Right forelimb (tissue), 1 donor: ENCODE measurements at places on chromosomes 4 and X.

GRCh38 chr4:19857380-19857779, 394.3 kb upstream of the SLIT2 start:
- DNase-seq: no peak

DNA sequence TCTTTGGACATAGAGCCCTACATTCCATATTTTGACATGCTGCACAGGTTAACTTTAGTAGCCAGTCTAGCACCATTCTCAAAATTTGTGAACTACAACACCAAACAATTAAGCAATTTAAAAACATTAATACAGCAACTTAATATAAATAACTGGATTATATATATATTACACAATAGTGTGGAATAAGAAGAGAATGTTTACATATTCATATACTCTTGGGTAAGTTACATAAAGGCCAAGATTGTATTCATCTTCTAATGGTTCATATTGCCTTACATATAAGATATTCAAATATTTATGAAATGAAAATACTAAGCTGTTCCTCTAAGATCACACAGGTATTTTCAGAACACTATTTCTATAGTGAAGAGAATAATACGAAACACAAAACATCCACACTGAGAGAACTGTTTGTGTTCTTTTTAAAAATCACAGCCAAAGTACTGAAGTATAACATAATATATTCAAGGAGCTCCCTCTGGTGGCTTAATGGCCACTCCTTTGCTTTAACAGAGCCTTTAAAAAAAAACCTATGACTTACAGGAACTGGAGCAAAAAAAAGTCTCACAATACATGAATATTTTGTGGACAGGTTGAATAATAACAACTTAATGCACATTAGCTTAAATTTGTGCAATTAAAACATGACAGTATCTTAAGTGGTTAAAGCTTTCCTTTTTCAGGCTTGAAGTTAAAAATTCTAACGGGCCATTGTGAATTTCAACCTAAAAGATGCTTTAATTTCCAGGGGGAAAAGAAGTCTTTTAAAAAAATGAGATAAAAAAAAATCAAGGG, 46.2 kb downstream of the NEK1 start:
- peak; percentile 46 for DNase-seq

DNA sequence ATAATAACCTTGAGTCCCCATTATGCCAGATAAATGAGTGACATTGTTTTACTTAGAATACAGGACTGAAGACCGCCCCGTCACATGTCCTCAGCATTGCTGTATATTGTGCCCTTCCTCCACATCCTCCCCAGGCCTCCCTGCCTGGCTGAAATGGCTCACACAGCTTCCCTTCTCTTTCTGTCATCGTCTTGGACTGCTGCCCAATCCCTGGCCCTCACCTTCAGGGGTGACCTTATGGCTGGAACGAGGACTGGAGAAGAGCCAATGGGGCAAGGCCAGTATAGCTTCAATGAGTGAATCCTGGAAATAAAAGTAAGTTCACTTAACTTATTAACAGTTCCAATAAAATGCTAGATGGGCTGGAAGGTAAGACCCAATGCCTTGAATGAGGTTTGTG, 2.7 kb downstream of the KCNE5 start:
- no peak for DNase-seq

DNA sequence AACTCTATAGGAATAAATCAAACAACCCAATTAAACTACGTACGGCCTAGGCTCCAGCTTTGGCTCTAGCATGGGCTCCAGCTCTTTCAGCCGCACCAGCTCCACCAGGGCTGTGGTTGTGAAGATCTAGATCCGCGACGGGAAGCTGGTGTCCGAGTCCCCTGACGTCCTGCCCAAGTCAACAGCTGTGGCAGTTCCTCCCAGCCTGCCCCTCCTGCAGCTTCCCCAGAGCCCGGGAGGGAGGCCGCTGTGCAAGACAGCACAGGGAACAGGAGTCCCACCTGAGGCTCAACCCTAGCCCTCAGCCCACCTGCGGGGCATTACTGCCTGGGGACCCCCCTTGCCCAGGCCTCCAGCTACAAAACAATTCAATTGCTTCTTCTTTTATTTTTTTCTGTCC, 2680.3 kb downstream of the PCDH7 start:
- DNase-seq: no peak

- no peak for DNase-seq
Observed at GRCh38 chrX:150270622-150271021, 92.5 kb upstream of the MAMLD1 start.

DNA sequence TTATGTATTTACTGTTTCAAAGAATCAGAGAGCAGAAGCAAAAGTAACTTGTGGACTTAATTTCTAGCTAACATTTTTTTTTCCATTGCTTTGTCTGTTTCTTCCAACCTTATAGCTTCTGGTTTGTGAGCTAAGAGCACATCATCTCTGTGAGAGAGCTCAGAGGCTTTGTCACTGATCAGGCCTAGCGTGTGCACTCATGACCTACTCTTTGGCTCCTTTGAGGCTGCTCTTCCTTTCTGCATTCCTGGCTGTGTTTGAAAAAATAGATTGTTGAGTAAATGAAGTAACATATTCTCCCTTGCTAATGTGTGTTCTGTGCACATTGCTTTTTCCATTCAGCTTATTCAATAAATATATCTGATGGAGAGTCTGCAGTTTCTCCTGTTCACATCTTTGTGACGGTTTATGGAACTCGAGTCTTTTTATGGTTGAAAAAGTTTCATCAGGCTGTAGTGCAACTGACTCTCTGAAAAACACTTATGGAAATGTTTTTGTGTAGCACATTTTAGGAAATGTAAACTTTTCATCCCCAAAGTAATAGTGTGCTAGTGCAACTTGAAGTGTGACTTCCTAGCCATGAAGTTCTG, 133.0 kb downstream of the RAPGEF2 start:
- no peak for DNase-seq

DNA sequence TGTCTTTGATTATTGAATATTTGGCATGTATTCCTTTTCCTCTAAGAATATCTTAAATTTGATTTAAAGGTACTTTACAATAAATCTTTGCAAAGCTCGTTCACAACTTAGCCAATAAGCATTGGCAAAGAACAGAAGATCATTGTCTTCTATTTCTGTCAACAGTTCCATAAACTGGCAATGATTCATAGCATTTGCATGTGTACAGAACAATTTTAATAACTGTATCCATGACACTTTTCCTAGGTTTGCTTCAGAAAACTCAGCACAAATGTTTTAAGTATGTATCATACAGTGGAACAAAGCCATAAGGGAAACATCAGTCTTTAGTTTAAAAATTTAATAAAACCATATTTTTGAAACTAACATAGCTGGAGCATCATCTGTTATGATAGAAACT, 462.7 kb upstream of the RPS6KA3 start:
- DNase-seq: no peak

DNA sequence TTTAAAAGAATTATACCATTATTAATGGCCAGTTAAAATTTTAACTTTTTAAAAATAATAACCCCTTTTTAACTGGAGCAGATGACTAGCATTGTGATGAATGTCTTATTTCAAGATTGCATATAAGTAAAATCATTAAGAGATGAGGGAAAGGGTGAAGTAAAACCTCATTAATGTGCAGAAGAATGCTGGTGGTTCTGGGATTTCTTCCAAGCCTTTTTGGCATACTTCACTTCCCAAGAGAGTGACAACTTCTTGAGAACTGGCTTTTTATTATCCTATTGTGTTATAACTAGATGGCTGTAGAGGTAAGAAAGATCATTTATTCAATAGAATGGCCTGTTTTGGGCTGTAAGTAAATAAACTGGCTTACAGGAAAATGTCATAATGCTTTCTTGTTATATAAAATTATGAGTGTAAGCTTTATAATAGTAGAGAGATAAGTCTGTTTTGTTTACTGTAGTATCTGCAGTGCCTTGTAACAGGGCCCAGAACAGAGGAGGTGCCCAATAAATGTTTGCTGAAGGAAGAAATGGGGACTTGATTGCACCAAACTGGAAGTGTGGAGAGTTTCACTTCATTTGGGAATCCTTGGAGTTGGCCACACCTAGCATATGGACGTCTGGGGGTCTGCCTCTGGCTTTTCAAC, 242.9 kb upstream of the PITX2 start:
- DNase-seq: no peak
